SK-N-DZ (cell line): ENCODE measurements at places on chromosomes 5 and 9.

- DNase-seq = no peak
Observed at GRCh38 chr9:136426787-136427186, 12.9 kb downstream of the INPP5E start.

- DNase-seq = no peak
Observed at GRCh38 chr5:132271251-132272246, 14.1 kb downstream of the PDLIM4 start.

DNA sequence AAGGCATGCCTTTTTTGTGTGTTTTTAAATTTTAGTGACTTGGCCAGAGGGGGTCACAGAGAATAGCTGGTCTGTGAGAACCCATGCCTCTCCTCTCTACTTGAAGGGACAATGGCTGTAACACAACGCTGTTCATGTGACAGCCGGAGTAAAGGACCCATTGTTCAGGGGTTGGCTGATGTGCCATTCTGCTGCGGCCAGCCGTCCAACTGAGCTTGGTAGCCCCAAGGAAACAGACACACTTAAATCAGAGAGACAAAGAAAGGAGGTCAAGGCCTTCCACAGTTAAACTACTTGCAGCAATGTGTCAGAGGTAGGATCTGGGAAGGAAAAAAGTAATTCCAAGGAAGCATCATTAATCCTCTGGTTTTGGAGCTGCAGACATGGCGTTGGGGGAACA lies 8.1 kb downstream of the MEGF10 start:
- DNase-seq = no peak

DNA sequence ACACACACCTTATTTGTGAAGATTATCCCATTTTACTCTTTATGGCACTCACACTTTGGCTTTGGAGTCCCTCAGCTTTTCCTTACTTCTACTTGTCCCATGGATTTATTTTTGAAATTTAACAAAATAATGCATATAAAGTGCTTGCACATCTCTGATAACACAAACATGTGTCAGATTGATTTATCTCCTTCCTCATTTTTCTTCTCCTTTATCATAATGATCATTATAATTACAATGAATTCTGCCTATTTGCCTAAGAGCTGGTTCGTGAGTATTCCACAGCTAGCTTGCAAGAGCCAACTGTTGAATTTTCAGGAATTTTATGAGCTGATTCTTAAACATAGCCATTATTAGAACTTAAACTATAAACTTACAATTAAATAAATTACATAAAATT lies 347.7 kb downstream of the CHSY3 start:
- DNase-seq = no peak

DNA sequence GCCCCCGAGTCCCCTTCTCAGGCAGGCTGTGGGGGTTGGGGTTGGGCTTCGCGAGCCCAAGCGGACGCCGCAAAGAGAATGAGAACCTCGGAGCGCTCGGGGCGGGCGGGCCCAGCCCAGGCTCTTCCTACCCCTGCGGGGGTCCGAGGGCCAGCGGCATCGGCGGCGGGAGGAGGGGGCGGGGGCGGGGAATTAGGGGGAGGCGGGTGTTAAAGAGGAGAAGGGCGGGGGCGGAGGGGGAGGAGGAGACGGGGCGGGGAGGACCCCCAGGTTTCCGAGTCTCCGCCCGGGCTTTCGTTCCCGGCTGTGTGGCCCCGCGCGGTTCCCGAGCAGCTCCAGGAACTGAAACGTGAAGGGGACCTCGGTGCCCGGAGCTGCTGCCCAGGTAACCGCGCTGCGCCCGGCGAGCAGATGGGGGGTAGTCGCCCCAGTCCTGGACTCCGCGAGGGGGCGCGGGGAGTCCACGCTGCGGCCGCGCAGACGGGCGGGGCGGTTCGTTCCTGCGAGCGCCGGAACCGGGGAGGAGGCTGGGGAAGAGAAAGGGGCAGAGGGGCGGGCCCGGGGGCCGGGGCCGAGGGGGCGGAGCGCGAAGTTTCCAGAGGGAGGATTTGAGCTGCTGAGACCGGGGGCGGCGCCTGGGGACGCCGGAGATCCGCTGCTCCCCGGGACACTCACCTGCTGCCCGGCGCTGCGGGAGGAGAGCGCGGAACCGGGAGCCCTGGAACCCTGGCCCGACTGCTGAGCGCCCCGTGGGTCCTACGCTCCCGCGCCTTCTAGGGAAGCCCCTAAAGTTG lies 38.4 kb upstream of the PLEKHG4B start:
- no peak for DNase-seq

- no peak for DNase-seq
Observed at GRCh38 chr5:180646289-180646962, 3.0 kb downstream of the FLT4 start.

GRCh38 chr9:91176426-91176825 lies 185.3 kb downstream of the AUH start:
- no peak for DNase-seq

- no peak for DNase-seq
Observed at GRCh38 chr9:105307591-105308130, 63.2 kb downstream of the SLC44A1 start.

- DNase-seq = no peak
Observed at GRCh38 chr5:99314721-99315120, 385.9 kb upstream of the CHD1 start.

DNA sequence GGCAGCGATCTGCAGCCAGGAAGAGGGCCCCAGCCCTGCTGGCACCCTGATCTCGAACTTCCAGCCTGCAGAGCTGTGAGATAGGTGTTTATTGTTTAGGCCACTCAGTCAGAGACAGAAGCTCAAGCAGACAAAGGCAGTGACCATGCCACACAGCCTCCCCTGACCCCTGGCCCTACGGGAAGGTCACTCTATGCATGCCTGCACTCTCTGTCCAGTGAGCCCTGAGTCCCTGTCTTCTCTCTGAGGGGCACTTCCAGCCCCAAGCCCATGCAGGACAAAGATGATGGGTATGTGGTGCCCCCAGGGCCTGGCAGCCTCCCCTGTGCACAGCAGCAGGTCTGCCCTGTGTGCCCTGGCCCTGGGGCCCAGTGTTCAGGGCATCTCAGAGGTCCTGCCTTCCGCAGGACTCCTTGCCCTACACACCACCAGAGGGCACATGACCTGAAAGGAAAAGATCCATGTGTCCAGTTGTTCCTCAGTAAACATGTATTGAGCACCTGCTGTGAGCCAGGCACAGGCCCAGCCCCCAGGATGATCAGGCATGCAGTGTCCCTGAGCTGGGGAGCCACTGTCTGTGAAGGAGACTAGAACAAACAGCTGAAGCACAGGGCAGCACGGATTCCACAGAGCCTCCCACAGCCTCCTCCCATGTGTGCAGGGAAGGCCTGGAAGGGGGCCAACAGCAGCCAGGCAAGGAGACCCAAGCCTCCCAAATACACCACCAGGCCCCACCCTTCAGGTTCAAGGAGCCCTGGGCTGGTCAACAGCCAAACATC lies 109.3 kb downstream of the ATPSCKMT start:
- DNase-seq = peak; percentile 30

DNA sequence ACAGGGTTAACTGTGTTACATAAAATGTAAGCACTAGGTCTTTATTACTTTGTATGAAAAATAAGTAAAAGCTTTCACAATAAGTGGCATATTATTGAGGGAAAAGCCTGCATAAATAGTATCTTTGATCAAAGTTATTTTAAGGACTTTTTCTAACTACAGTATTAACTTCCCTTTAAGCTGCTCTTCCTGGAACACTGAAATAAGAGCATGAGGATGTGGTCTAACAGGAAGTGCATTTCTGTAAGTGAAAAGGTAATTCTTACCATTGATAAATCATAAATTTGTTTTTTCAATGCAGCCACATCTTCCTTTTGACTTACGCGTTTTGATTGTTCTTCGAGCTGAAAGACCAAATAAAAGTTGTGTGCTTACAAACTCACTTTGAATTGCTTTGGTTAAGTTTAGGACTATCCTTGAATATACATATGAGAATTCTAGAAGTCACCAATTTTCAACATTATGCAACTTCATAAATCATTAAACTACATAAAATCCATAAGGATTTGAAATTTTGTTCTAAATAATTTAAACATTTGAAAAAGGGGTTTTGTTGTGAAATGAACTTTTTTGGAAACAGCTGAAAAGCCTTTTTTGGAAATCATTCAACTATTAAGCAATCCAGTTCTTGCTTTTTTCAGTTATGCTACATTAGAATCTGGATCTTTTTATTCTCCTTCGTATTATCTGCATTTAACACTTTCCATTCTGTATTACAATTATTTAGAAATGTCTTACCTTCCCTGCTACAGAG lies 50.6 kb downstream of the RASEF start:
- no peak for DNase-seq

- no peak for DNase-seq
Observed at GRCh38 chr5:142259758-142260157, 65.1 kb downstream of the SPRY4 start.

DNA sequence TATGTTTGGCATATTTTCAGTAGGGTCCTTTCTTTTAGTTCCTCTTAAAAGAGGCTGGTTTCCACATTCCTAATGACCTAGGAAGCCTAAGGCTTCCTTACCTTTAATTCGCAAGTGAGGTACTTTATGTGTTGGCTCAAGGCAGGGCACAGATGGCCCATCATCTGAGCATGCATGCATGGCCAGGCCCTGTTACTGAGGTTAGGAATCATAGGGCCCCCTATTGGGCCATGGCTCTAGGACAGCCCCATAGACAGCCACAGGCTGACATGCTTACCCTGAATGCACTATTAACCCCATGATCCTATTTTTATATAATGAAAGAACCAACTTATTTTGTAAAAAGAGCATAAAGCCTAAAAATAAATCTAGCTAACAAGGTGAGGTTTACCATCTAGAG lies 271.4 kb downstream of the ELAVL2 start:
- DNase-seq = no peak

- peak; percentile 79 for DNase-seq
Observed at GRCh38 chr5:163503106-163504078, 2.0 kb upstream of the MAT2B start.

DNA sequence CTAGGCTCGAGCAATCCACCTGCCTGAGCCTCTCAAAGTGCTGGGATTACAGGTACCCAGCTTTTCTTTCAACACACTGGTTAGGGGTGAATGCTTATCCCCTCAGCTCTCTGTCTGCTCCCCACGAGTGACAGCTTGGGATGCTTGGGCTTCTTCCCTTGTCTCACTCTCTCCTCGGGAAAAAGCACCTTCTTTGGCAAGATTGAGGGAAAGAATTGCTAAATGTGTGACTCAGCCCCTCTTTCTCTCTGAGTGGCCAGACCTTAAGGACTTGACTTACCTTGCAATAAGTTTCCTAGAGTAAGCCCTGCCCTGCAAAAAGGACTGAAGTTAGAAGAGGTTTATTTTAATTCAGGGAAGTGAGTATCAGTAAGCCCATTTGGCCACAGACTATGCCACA lies 68.1 kb upstream of the ERBIN start:
- DNase-seq = no peak

GRCh38 chr5:113446358-113446927 lies 11.7 kb upstream of the TSSK1B start:
- peak; percentile 40 for DNase-seq

GRCh38 chr5:67699560-67699959 lies 503.0 kb upstream of the CD180 start:
- DNase-seq = no peak

DNA sequence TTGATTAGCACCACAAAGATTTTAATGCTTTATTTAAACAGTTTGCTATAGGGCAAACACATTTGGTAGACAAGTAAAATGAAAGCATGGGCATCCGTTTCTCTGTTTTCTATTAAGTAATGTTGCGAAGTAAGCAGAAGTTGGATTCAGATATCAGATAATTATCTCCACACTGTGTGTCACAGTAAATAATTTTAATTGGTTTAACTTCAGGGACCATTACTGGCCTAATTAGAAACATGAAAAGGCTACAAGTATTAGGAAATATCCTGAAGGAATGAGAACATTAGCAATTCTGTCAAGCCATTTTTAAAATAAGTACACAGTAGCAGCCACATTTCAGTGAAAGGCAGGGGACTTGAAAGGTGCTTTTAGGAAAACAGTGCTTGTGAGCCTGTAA lies 975.4 kb downstream of the NR2F1-AS1 start:
- no peak for DNase-seq

DNA sequence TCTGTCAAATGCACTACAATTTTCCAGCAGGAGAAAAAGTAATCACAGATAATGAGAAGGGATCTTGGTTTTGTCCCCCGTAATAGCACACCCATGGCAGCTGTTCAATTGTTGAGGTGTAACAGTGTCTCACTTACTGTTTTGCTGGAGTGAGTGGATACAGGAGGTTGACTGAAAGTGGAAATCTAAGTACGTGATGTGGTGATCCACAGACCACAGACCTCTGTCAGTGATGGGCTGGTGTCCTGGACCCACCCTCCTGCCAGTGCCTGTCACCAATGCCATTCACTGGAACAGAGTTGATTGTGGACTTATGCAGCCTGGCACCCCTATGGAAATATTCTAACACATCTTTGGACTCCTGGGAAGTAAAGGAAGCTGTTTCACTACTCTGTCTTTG lies 261.7 kb downstream of the TRPM3 start:
- DNase-seq = no peak

- no peak for DNase-seq
Observed at GRCh38 chr9:13550519-13550918, 271.0 kb upstream of the MPDZ start.

GRCh38 chr5:154189819-154190594 lies 526 bp upstream of the GALNT10 start:
- peak; percentile 53 for DNase-seq

DNA sequence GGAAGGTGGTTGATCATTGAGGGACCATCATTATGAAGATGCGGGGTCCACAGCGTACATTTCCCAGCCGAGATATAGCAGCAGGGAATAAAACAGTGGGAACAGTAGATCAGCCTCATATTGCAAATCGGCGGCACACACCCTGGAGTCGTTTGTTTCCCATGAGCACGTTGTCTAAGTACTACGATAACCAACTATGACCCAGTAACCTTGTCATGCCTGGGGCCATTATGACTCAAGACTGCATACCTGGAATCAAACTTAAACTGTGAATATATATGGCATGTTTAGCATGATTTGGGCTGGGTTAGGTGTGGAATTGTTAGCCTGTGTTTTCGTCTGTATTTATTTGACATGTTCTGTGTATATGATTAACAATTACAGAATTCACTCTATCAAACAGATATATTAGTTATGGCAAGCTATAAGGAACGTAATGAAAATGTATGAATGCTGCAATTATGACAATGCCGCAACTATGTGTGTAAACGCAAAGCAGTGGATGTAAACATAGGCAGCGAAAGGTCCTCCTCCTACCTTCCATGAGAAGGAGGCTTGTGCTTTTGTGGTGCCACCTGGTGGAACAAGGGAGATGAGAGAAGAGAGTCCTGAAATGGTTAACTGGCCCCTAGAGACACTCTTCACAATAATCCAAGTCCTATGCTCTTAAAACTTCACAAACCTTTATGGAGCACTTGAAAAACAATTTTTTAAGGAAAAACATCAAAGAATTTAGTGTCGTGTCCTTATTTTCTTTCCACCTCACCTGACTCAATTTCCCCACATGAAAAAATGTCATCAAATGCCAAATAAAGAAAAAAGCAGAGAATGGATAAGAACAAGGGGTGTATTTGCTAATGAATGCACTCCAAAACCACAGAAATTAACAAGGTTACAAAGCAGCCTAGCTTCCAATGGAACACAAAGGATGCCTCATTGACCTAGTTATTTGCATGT lies 47.1 kb downstream of the SEMA5A start:
- peak; percentile 49 for DNase-seq
